Stimulated activated naive B cell treated with anti-CD40 and anti-IgM and Interleukin-4, amounts not matched to agents 10 μg/mL and 1 μg/mL and 100 μg/mL, for 72 hours (primary cell): ENCODE measurements at places on chromosomes 4 and X.

DNA sequence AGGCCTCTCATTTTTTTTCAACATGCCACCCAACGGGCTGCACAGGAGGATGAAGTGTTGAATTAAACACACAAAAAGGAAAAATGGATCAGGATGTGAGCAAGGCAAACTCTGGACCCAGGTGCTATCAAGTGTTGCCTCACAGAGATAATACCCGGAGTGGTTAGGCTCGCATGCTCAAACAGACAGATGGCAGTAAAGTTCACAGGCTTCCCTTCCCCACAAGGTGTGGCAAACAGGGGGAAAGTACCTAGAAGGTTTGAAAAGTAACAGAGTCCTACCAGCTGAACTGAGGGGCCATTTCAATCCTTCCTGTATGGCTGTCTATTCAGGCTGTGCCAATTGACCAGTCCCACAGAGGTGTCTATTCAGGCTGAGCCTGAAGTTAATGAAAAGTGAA, 123.9 kb upstream of the GC start:
- DNase-seq, result no peak

GRCh38 chrX:96971812-96972211, 88.1 kb downstream of the RPA4 start:
- DNase-seq, result no peak

DNA sequence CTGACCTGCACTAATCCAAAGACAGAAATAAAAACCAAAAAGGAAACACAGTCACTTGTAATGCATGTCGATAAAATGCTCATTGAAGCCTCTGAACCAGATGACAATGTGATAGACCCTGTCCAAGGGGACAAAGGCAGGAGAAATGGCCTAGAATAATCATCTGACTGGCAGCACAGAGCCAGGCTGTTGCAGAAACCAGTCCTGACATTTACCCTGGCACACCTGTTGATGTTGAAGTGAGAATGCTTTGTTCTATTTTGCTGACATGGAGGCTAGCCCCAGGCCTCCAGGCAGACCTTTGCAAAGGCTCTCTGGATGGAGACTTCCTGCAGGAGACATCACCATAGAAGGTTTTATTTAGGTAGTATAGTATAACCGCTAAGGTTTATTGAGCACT, 41.0 kb downstream of the TFDP3 start:
- no peak for DNase-seq

GRCh38 chr4:7826176-7826908, 113.3 kb downstream of the AFAP1 start:
- no peak for DNase-seq

GRCh38 chr4:108244606-108245005, 75.9 kb upstream of the LEF1 start:
- DNase-seq, result no peak

DNA sequence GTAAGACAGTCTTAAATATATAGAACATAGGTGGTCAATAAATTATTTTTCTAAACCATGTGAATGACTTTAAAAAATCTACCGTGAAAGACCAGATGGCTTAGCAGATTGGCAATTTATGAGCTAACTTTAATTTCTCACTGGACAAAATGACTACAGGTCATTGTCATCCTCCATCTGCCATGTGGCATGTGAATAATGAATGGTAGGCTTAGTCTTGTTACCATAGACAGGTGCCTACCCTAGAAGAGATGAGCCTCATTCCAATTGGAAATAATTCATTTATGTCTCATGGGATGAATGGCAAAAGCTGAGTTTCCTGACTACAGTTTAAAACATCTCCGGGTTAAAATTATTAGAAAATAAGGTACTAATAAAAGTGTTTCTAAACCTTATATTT, 1043.3 kb downstream of the FAT4 start:
- DNase-seq, result no peak

DNA sequence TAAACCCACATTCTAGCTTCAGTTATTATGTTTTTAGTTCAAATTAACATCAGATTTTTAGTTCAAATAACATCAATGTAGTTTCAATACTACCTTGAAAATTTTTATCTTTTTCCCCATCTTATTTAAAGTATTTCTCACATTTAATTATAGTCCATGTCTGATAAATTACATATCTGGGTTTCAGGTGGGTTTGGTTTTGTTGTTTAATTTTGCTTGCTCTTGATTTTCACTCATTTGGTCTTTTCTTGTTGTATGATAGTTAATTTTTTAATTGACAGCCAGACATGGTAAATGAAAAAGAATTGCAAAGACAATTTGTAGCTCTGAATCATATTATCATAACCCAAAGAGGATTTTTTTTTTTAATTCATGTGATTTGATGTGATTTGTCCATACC, 41.9 kb downstream of the GYG2 start:
- no peak for DNase-seq

- DNase-seq, result no peak
These were observed 879.2 kb upstream of the IGFBP7 start for GRCh38 chr4:57989430-57989829.

DNA sequence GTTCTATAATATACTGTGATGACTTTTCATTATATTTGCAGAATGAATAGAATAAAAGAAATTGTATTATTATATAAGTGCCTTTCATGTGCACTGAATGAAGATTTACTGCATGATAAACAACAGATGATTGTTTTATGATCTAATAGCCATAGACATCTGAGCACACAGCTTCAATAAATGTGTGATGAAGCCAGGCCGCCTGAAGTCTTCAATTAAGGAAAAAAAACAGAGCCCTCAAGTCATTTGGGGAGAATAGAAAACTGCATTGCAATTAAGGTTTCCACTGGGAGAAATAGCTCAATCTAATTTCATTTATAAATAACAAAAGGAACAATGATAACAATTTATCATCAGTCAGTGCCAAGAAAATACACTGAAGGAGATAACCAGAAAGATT, 955.2 kb downstream of the FSTL5 start:
- DNase-seq, result no peak

GRCh38 chr4:98838531-98838930, 90.4 kb downstream of the EIF4E start:
- DNase-seq, result no peak

- no peak for DNase-seq
These were observed 1.1 kb downstream of the KLHL15 start for GRCh38 chrX:24025741-24026403.

DNA sequence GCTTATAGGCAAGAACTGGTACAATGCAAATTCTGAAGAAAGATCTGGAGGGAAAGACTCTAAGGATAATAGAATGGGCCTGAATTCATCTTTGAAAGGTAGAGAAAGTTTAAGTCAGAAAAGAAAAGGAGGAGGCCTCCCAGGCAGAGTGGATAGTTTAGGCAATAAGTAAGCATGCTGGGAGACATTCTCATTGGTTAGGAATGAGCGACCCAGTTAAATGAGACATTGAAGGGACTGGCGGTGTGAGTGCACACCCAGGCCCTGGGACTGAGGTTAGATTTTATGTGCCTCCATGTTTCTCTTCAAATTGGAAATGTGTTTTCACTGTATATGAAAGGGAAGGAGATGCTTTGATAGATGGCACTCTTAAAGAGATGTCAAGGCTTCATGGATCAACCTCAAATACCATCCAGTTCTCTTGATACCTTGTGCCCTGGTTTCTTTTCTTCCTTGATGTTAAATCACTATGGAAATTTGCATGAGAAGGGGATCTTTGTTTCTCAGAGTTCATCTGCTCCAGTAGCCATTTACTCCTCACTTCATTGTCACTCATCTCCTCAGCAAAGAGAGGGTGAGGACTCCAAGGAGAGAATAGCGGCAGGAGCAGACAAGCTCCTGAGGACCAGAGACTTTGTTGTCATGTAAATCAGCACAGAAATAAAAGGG, 584.2 kb upstream of the INTU start:
- no peak for DNase-seq

DNA sequence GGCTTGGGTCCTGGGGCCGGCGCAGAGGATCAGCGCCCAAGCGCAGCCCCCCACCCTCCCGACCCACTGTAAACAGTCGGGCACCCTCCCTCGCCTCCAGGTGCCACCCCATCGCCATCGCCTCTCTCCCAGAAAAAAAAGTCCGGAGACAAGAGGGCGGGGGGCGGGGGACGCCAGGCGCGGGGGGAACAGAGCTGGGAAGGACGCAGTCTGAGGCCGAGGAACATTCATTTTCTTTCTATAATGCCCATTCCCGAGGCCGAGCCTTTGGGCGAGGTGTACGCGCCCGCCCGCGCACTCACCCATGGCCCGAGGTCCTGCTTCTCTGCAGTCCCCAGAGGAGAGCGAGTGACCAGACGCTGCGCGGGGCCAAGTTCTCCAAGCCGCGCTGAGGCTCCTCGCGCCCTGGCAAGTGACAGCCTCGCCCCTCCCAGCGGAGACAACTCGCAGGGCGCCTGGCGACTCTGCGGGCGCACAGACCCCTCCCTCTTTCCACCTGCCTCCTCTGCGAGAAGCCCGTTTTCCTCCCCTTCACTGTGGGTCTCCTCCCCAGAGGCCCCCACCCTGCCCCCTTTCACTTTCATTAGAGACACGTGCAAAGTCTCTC, 63.5 kb upstream of the WDR17 start:
- peak; percentile 35 for DNase-seq

DNA sequence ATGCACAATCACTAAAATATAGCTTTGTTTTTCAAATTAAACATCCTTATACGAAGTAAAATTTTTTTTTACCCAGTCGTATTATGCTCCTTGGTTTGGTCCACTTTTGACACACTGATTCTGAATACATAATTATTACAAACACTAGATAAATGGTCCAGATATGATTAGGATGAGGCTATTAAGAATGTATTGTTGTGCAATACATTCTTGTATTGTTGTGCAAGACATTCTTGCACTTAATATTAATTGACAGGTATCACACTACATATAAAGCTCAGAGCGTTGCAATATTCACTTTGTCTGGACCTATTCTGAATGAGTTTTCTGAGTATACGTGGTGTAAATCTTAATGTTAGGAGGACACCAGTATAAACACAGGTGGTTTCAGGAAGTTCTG, 464.0 kb downstream of the CFAP47 start:
- no peak for DNase-seq

DNA sequence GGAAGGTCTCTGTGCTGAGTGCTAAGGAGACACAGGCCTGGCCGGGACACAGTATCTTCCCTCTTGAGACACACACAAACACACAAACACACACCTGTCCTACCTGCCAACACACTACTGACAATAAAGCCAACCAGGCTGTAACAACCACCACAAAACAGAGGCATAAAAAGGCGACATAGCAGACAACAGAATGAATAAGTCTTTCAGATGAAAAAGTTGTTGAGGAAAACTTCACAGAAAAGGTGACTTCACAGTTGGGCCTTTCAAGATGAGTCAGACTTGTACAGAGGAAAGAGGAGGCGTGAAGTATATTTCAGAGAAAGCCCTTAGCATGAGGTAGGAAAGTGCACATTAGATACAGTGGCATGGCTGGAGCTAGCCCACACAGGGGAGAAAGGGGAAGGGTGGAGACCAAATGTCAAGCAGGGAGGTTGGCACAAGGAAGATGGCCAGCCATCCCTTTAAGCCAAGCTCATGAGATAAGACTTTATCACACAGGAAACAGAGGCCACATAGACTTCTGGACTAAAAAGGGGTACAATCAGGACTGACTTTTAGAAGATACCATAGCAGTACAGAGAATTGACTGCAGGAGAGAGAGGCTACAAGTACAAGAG, 54.0 kb downstream of the SLC9A7 start:
- DNase-seq, result peak; percentile 56

GRCh38 chr4:56400560-56400959, 13.3 kb upstream of the AASDH start:
- no peak for DNase-seq

DNA sequence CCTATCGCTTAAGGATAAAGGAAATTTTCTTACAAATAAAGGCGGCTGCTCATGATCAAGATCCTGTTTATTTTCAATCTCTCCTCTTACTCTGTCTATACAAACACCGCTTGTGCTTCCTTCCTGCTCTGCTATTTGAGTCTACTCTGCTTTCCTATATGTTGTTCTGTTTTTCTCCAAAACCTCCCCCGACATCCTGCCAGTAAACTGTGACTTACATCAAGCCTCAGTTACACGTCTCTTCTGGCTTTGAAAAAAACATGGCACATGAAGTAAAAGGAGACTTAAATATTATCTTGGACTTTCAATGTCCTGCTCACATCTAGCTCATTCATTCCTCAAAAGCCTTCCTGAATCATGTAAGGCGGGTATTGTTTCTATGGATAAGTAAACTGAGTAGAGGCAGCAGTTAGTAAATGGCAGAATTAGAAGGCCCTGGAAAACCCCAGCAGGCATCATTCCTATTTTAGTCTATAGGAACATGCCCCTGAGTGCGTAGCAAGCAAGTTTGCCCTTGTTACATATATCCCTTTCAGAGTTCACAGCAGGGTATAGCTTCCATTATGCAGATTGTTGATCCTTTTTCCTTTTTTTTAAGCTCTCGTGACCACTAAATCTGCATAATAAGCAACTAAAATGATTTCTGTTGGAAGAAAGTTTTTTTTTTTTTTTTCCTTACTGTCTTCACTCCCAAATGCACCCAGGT, 280.1 kb downstream of the RAPGEF2 start:
- no peak for DNase-seq

DNA sequence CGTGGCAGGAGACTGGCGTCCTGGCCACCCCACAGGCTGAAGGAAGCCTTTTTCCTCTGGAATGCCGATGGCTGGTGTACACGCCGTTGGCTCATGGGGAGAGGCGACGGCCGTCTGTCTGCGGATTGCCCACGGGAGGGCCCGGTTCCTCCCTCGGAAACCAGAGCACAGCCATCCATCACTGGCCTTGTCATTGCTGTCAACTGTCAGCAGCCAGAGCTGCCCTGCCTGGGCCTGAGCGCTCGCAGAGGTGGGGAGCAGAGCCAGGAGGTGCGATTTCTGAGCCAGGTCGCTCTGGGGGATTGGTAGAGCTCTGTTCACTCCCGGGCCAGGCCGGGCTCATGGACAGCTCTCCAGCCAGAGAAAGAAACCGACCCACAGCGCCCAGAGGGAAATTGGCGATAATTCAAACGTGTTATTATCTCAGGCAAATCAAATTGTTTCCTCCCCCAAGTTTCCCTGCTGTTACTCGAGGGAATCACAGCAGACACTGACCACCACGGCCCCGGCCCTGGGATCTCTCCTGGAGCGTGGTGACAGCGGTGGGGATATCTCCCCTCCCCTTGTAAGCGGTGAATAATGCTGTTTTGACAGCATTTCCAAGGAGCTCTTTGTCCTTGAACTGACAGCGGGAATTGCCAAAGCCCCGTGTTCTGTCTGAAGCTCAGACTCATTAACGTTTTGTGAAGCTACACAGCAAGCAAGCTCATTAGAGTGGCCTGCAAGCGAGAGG, 220.9 kb upstream of the PSAPL1 start:
- DNase-seq, result no peak

- DNase-seq, result no peak
These were observed 108.7 kb downstream of the CORIN start for GRCh38 chr4:47729131-47729680.

GRCh38 chr4:159358226-159358625, 255.3 kb downstream of the RAPGEF2 start:
- no peak for DNase-seq
